Fibroblast of skin of scalp (primary cell): ENCODE measurements at places on chromosomes 11 and 22.

DNA sequence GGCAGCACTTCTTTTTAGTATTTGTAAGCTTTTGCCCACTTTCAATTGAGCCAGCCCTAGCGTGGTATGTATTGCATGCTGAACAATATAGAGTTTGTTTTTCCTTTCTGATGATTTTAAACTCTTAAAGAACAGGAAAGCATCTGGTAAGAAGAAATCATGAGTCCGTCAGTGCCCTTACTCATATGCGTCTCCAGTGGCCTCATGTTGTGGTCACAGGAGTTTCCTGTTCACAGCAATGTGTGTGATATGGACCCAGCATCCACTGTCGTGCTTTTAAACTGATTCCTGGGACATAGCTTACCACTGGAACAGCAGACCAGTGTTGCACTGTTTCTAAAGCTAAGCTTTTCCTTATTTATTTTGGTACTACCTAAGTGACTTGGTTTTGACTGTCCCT lies 40.1 kb downstream of the BID start:
- peak; percentile 33 for DNase-seq

DNA sequence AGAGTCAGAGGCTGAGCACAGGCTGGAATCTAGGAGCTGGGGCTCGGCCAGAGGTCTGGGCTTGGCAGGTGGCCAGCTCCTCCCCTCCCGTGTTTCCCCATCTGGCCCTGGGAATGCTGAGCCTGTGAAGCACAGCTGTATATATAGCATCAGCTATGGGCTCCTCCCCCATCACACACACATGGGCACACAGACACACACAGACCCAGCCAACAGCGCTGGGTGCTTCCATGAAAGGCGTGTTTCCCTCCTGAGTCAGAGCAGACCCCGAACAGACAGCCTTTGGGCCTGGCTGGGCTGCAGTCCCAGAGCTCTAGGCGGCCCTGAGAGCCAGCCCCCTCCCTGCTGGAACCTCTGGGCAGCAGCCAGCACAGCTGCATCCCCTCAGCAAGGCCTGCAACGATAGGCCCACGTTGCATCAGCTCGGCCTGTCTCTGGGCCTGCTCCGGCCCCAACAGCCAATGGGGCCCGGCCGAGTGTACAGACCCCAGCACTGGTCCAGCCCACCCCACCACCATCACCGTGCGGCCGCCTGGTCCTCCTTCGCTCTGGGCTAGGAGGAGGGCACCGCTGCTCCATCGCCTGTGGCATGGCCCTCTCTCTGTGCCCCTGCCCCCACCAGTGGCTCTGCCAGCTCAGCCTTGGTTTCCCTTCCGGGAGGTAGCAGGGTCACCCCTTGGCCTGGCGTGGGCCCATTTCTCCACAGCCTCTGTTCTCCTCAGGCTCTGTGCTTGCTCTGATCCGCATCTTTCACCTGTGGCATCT lies 7.6 kb upstream of the SERPINH1 start:
- peak; percentile 100 for DNase-seq

DNA sequence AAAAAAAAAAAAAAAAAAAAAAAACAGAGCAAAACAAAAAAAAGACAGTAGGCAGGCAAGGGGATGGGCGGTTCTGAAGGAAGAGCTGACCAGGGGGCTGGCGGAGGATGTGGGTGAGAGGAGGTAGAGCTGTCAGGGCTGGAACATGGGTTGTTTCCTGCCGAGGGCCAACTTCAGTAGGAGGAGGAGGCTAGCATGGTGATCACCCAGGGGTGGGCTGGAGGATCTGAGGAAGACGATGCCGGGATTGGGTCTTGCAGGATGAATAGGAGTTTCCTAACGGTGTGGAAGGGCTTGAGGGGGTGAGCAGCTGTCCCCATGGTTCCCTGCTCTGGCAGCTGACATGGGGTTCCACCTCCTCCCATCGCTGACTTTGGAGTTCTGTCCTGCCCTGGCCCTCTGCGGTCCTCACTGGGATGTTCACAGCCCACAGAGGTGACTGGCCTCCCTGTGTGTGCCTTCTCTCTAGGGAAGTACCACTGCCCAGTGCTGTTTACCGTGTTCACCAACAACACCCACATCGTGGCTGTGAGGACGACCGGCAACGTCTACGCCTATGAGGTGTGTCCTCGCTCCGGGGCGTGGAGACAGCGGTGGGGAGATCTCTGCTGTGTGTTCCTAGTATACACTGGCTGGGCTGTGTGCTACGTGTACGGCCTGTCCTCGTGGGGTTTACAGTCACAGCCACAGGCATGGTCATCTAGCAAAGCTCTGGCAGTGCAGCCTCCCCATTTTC lies 15.2 kb downstream of the PPIL2 start:
- DNase-seq = no peak

- no peak for DNase-seq
These were observed 412.3 kb downstream of the BRD1 start for GRCh38 chr22:49415151-49415951.

DNA sequence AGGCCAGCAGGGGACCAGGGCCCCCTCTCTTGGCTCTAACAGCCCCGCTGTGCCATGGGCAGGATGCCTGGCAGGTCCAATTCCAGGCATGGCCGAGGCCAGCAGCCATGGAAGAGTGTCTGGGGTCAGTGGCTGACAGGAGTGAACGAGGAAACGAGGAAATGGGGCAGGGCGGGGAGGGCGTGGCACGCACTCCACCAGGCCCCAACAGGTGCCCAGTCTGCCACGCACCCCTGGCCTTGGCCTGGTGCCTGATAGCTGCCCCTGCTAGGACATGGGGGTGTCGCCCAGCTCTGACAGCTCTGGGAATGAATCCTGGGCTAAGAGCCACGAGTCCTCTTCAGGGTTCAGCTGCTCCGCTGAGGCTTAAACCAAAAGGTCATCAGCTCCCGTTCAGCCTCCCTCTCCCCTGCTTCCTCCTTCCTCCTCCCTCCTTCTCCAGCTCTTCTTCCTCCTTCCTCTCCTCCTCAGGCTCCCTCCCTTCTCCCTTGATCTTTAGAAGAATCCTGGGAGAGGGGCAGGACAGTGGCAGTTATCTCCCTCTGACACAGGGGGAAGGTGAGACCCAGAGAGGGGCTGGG lies 11.5 kb upstream of the TBC1D22A start:
- no peak for DNase-seq

DNA sequence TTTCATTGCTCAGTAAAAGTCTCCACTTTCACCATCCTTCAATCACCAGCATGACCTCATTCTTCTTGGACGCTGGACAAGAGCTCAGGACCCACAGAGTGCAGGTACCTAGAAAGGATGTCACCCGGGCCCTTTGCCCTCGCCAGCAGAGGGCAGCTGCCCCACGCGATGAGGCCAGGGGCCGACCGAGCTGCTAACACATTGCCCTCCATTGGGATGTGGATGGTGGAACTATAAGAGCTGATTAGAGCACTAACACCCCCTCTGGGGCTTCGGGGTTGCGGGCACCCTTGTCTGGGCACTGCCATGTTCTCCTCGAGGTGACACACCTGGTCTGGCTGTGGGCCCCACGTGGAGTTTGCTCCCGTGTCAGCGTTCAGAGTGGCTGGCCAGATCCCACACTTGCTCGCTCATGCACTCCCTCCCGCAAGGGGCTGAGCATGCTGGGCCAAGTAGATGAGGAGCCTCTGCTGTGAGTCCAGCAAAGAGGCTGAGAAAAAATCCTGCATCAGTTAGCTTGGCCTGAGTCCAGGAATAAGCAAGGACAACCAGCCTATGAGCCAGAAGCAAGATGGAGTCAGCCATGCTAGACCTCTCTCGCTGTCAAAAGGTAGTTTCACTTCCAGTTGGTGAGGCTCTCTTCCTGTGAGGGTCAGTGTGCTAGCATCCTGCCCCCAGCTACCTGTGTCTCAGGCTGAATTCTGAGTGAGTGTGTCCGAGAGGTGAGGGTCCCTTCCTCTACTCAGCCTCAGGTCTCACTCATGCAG lies 9.8 kb downstream of the KRTAP5-6 start:
- no peak for DNase-seq

DNA sequence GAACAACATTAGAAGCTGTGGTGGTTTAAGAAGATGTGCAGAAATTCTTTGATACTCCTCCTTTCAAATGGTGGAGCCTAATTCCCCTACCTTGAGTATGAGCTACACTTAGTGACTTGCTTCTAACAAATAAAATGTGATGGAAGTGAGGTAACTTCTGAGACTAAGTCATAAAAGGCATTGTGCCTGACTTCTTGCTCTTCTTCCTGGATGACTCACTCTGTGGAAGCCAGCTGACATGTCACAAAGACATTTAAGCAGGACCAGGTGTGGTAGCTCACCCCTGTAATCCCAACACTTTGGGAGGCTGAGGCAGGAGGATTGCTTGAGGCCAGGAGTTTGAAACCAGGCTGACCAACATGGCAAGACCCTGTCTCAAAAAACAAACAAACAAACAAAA lies 3.9 kb upstream of the PLA2G3 start:
- DNase-seq = no peak

DNA sequence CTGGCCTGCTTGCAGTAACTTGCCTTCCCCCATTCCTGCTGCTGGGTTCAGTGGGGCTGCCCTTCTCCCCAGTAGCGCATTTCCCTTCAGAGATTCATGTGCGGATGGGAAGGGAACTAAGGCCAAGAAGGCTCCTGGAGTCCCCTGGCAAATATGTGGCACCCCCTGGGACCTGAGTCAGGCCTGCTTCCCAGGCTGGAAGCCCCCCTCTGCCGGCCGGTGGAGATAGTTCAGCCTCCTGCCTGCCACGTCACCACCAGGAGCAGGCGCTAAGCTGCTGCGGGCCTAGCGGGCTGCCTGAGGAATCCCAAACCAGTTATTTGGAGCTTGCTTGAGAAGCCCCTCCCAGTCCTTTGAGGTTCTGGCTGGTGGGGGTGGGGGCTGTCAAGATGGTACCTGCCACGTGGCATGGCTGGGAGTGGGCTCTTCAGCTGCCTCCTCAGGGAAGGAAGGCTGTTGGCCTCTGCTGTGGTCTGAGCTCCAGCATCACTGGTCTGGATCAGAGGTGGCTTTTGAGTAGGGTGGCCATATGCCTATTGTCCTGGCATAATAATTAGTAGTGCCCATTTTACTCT lies 2.0 kb downstream of the SERPINH1 start:
- DNase-seq = peak; percentile 96
